ENCODE measurements at places on chromosomes 1 and 21. TPM values are rescaled to one million over a fixed set of nuclear protein-coding genes. Genes with fewer than 3 reads are reported as not detected.

Gene CATSPERE
- not detected for total RNA-seq

Gene PADI2
- not detected for total RNA-seq

Gene TMEM201
- 14.6 TPM for total RNA-seq

Gene LCE1E
- not detected for total RNA-seq

Gene MCOLN2
- total RNA-seq: 32.9 TPM

Gene TMPRSS3
- total RNA-seq: 99.1 TPM

Gene SIK1
- 6.4 TPM for total RNA-seq

Gene SELL
- 262 TPM for total RNA-seq

Gene FMO2
- total RNA-seq: not detected

Gene OR2L2
- 0.11 TPM for total RNA-seq

Gene TAGLN2
- total RNA-seq: 495 TPM

Gene MTARC2
- not detected for total RNA-seq

Gene C1orf185
- total RNA-seq: not detected

Gene TIE1
- total RNA-seq: not detected

Gene OR10Z1
- not detected for total RNA-seq

Gene KRTAP7-1
- not detected for total RNA-seq

Gene C1orf210
- not detected for total RNA-seq

Gene PCP4L1
- 0.27 TPM for total RNA-seq

Gene HAX1
- 225 TPM for total RNA-seq

Gene SLC35D1
- 8.7 TPM for total RNA-seq

Gene NBPF4
- 0.21 TPM for total RNA-seq

Gene PROK1
- total RNA-seq: not detected

Gene LMX1A
- total RNA-seq: not detected

Gene GPX7
- 23.1 TPM for total RNA-seq

Gene STUM
- total RNA-seq: not detected

Gene TMEM125
- total RNA-seq: not detected

Gene C1orf141
- total RNA-seq: not detected

Gene RNASEL
- 4.0 TPM for total RNA-seq

Gene FAM72C
- total RNA-seq: 15.3 TPM

Gene DISP3
- total RNA-seq: 0.55 TPM

Gene B3GALT6
- 9.4 TPM for total RNA-seq

Gene PLEKHA6
- 0.86 TPM for total RNA-seq

Gene SPRR2G
- total RNA-seq: not detected

Gene MYBPHL
- total RNA-seq: not detected

Gene DDR2
- total RNA-seq: 0.21 TPM

Gene KRTAP12-2
- not detected for total RNA-seq

Gene DMRTA2
- total RNA-seq: not detected

Gene CALML6
- 0.21 TPM for total RNA-seq

Gene C1orf115
- total RNA-seq: 0.78 TPM

Gene MX2
- total RNA-seq: 30.7 TPM

Gene ZNF683
- total RNA-seq: not detected

Gene FCRLA
- total RNA-seq: not detected

Gene ADAM30
- total RNA-seq: not detected

Gene TEDDM1
- total RNA-seq: not detected

Gene IL10
- total RNA-seq: 1.6 TPM
